ENCODE measurements at places on chromosomes 16 and 17.

DNA sequence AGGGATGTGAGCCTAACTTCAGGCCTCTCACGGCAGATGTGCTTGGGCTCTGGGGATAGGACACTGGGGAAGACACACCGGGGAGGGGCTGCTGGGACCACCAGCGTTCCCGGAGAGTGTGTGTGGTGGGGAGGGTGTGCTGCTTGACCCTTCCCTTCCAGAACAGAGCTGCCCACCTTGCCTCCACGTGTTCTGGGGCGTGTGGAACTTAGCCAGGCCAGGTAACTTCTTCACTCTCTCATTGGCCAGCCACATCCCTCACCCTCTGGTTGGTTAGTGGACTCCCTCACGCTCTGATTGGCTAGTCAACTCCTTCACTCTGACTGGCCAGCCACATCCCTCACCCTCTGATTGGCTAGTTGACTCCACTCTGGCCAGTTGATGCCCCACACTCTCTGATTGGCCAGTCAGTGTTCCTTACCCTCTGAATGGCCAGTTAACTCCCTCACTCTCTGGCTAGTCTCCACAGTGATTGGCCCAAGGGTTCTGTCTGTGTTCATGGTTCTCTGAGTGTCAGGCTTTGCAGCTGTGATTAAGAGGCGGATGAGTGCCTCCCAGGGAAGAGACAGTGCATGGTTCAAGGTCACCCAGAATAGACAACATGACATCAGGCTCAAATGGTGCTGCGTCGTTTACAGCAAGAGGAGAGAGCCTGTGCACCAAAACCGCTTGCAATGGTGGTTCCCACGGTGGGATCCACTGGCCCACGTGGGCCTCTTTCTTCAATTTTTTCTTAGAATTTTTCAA, 10.0 kb downstream of the TMEM235 start:
- DNase-seq = no peak

DNA sequence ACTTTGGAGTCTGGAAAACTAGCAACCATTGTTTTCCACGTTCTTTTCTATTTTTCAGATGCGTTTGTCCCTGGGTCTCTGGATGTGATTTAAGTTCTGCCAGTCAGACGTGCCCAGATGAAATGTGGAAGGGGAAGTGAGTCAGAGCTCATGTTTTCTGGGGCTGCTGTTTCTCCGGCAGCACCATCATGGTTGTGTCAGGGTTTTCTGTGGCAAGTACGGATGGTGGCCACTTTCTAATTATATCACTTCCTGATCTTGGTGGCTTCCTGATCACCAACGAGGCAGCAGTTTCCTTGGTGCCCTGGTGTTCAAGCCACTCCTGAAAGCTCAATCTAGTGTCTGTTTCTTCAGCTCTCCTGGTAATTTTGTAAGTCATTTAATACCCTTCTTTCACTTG, 31.4 kb upstream of the PMFBP1 start:
- no peak for DNase-seq

- DNase-seq = no peak
Observed at GRCh38 chr16:86630471-86630870, 52.1 kb downstream of the FOXL1 start.

DNA sequence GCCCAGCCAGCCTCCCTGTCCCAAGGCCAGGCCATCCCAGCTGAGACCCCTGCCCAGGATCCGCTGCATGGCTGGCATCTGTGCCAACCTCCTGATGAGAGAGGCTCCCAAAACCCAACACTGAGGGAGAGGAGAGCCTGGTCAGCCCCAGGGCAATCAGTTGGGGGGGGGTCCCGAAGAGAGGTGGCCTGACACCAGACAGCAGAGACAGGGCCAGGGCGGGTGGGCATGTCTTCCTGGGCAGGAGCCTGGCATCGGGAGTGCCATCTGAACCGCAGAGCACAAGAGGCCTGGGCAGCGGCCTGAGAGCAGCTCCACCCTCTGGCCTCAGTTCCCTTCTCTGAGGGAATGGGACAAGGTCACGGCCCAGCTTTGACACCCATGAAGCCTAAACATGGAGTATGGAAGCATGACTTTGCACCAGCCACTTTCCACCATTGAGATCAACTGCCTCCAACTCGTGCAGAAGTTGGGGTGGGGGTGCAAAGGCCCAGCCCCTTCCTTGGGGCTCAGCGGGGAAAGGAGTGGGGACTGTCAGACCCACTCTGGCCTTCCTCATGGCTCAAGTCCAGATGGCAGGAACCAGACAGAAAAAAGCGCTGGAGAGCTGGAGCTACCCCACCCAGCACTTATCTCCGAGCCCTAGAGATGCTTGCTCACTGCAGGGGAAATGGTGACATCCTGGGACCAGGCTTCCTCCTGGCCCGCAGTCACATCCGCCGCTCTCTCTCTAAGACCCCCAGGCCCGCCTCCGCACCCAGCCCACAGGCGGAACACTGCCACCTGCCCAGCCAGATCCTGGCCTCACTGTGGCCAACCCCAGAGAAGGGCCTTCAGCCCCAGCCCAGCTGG, 9.7 kb downstream of the RHBDF2 start:
- DNase-seq = peak; percentile 21

DNA sequence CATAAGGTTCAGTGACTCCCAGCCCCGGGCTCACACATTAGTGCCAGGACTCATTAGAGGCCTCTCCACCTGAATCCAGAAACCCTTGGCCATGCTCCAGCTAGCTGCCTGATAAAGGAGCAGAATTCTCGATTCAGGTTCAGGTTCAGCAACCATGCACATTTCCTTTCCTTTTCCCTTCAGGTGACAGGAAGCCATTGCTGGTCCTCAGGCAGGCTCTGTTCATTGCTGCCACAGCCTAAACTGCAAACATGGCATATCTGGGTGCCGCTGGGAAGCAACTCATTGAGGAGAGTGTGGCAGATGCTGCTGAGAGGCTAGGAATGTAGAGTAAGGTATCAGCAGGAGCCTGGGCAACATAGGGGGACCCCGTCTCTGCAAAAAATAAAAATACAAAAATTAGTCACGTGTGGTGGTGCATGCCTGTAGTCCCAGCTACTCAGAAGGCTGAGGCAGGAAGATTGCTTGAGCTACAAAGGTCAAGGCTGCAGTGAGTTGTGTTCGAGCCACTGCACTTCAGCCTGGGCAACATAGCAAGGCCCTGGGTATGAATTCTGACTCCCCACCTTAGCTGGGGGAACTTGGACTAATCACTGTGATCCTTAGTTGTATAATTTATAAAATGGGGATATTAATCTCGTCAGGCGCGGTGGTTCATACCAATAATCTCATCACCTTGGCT, 28.7 kb downstream of the ARL4D start:
- DNase-seq = no peak

- no peak for DNase-seq
Observed at GRCh38 chr16:46785076-46785845, 37.1 kb upstream of the MYLK3 start.

- DNase-seq = no peak
Observed at GRCh38 chr16:75002474-75002873, 3.6 kb downstream of the ZNRF1 start.

- DNase-seq = no peak
Observed at GRCh38 chr16:49602201-49602975, 228.8 kb downstream of the C16orf78 start.

DNA sequence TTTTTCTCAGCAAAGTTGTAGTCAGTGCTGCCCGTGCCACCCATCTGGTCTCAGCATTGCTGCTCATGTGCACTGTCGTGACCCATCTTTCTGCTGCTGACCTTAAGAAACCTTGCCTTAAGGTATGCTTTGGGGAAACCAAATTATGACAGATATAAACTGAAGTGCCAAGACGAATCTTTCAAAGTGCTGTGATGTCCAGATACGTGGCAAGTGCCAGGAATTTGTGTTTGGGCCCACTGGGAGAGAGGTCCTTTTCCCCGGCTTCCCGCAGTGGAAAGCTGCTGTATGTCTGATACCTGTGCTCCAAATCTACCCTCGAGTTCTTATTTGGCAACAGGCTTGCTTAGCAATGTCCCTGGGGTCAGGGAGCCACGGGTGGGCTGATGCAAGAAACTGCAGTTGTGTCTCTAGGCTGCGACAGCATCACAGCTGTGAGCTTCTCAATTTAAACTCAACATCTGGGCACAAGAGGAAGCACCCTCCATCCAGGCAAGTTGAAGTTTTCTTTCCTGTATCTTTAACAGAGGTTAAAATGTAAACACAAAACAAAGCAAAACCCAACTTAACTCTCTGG, 30.3 kb upstream of the TOX3 start:
- DNase-seq = no peak

GRCh38 chr17:869567-870525, 87.7 kb downstream of the MRM3 start:
- no peak for DNase-seq

DNA sequence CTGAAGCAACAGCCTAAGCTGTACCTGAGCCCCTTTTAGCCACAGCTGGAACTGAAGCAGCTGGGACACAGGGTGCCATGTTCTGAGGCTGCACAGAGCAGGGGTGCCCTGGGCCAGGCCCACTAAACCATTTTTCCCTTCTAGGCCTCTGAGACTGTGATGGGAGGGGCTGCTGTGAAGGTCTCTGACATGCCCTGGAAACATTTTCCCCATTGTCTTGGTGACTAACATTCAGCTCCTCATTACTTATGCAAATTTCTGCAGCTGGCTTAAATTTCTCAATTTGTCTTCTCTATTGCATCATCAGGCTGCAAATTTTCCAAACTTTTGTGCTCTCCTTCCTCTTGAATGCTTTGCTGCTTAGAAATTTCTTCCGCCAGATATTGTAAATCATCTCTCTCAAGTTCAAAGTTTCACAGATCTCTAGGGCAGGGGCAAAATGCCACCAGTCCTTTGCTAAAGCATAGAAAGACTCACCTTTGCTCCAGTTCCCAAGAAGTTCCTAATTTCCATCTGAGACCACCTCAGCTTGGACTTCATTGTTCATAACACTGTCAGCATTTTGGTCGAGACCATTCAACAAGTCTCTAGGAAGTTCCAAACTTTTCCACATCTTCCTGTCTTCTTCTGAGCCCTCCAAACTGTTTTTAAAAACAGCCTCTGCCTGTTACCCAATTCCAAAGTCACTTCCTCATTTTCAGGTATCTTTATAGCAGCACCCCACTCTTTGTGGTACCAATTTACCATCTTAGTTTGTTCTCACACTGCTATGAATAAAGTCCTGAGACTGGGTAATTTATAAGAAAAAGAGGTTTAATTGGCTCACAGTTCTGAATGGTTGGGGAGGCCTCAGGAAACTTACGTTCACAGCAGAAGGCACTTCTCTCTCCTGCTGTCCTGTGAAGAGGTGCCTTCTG, 49.8 kb downstream of the TMEM100 start:
- no peak for DNase-seq

Data from activated gamma-delta T cell treated with Interleukin-2 at 50 U/mL for 16 hours (primary cell).